ENCODE measurements at places on chromosomes 6 and 20. TPM values are rescaled to one million over a fixed set of nuclear protein-coding genes. Genes with fewer than 3 reads are reported as not detected.

GRCh38 chr6:127877231-127877630 lies 23.6 kb downstream of the THEMIS start:
- DNase-seq: peak; percentile 32

DNA sequence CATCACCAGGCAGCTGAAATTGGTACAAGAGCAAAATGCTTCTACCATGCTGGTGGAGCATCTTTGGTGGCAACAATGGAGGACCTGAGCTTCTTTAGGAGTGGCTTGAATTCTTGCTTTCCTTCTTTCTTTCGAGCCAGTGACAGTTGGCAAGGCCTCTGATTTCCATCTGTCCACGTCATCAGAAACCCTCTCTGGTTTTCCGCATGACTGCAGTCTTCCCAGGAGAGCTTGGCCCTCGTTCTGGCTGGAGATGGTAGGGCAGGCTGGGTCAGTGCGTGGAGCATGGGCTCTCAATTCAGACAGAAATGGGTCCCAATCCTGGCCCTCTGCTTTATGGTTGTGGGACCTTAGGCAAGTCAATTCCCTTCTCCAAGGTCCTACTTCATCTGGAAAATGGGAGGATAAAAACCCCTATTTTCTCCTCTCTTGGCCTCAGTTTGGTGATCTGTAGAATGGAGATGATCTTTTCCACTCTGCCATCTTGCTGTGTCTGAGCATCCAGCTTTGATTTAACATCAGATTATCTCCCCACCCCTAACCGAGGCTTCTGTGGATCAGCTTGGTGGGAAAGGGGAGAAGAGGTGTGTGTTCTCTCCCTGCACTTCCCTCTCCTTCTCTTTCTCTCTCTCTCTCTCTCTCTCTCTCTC lies 3.6 kb upstream of the BPIFB1 start:
- no peak for DNase-seq

Gene COX7A2
- 721 TPM for total RNA-seq

- DNase-seq: no peak
These were observed 182.7 kb upstream of the SALL4 start for GRCh38 chr20:51985013-51985415.

DNA sequence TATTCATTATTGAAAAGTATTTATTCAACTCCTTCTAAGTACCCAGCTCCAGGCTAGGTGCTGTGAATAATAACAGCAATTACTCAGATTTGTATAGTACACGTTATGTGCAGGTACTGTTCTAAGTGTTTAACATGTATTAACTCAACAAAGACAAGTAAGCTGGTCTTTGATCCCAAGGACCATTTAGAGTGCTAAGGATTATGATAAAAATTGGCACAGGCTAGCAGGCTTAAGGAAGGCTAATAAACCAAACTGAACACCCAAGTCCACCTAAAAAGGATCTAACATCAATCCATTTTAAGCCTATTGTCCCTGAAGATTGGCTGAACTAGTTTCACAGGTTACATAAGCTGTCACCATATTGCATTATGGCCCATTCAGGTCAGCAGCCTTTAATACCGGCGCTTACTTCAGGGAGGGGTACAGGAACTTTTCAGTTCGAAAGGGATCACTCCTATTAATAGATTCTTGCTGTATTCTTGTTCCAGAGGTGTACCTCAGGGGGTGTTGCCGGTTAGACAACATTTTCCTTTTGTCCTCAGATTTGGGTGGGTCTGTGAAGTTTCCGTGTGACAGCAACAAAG lies 99.0 kb upstream of the GMDS start:
- no peak for DNase-seq

Gene CDSN
- total RNA-seq: not detected

DNA sequence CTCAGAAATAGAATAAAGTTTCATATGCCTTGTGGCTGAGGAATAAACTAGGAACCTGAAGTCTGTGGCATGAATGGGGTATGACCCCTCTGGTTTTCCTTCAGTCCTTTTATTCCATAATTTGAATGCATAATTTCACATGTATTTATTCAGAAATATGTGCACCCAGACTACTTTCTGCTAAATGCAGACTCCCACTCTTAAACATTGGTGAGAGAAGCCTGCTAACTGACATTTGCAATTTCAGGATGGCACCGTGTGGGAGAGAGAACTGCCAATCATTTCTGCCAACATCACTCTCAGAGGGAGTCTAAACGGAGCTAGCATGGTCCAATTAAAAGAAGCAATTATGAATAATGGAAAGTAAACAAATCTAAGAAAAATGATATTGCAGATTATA lies 141.3 kb downstream of the ADGRB3 start:
- no peak for DNase-seq

DNA sequence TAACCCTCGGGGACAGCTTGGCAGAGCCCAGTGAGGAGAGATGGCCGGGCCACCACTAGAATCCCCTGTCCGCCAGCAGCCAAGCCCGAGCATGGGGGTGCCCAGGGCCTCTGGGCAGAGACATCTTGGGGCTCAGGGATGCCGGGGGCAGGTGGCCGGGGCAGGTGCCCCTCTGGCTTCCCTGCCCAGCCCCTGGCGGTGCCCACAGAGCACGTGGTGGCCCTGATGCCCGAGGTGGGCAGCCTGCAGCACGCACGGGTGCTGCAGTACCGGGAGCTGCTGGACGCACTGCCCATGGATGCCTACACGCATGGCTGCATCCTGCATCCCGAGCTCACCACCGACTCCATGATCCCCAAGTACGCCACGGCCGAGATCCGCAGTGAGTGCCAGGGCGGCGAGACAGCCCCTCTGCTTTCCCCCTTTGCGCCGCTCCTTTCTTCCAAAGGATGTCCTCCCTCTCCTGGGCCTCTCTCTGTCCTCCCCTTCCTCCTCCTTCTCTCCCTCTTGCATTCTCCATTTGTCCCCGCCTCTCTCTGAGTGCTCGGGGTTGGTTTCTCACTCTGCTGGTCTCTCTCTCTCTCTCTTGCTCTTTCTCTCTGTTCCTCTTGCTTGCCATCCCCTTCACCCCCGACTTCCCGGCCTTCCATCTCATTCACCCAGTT lies 11.2 kb downstream of the GDAP1L1 start:
- DNase-seq: no peak

Gene MRAP2
- total RNA-seq: 9.0 TPM

DNA sequence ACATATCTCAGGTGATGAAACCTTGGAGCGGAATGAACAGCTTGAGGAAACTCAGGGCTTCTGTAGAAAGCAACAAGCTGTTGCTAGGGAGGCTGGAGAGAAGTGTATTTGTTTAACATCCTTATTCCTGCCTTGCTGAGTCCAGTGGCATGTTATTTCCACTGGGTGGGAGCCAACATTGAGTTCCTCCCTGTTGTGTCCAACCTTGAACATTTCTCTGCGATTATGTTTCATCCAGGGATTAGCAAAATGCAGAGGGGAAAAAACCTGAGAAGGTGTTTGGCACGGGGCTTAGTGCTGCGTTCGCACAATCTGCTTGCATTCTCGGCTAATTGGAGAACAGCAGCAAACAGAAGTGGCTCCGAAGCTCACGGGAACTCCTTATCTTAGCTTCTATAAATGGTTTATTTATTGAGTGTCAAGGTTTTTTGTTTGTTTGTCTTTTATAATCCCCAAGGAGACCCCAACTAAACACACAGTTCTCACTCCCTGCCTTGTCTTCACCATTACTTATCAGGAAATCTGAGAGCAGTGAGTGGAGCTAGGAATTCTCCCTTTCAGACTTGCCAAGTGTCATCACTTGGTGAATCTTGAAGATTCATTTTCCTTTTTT lies 412.8 kb downstream of the CDC5L start:
- DNase-seq: no peak

DNA sequence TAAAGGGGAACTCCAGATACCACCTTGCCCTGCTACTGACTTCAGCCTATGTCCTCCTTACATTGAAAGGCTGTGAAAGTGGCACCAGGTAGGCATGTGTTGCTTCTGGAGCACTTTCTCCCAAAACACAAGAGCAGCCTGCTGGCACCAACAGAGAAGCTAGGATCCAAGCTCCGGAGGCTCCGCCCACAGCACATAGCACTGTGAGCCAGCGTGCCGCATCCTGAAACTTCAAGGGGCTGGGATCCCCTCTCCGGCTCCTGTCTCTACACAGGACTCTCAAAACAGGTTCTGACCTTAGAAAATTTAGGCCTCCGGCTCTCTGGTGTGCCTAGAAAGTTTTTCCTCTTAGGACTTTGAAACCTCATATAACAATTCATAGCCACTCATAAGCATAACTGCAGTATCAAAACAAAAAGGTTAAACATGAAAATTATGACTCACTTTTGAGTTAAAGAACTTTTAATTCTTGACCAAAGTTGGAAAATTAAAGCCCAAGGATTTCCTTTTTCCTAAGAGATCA lies 41.1 kb downstream of the EZR start:
- DNase-seq: no peak

Gene SAPCD1
- total RNA-seq: 9.6 TPM

Gene DNAAF9
- total RNA-seq: 25.4 TPM

Gene SYCP2
- 0.78 TPM for total RNA-seq

DNA sequence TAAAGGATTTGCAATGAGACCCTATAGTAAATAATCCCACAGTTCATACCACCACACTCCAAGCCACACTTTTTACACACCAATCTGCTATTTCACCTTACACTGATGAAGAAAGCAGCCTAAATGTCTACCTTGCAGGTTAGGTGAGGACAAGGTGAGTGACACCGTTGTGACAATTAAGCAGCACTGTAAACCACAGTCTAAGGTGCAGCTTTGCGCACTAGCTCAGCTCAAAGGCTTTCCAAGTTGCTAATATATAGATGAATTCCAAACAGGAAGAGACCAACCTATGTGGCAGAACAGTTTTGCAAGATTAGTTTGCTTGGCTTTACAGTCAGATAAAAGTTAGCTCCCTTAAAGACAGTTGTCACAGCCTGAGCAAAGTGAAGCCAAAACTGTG lies 429.5 kb upstream of the MARCKS start:
- DNase-seq: no peak

DNA sequence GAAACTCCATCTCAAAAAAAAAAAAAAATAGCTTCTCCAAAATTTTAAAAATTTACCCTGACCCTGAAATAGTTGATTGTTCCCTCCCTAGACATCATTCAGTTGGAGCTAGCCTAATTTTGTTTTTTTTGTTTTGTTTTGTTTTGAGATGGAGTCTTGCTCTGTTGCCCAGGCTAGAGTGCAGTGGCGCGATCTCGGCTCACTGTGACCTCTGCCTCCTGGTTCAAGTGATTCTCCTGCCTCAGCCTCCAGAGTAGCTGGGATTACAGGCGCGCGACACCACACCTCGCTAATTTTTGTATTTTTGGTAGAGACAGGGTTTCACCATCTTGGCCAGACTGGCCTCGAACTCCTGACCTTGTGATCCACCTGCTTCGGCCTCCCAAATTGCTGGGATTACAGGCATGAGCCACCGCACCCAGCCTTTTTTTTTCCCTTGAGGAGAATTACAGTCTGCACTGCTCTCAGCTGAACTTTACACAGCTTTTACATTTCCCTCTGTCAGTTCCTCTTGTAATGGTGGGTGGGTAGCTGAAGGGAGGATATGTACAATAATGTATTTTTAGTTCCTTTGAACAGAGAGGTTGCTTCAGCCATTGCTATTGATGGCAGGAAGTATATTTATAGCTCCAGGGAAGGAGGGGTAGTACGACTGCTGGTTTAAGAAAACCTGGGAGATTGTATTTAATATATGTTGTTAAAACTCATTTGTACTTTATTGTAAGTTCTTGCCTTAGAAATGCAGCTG lies 27.7 kb downstream of the PTPRA start:
- no peak for DNase-seq

Gene SPDEF
- total RNA-seq: 38.2 TPM

All from mucosa of descending colon (tissue), 3 donors.